ENCODE measurements at places on chromosomes 13 and 19. TPM values are rescaled to one million over a fixed set of nuclear protein-coding genes. Genes with fewer than 3 reads are reported as not detected.

RGL3 gene
- total RNA-seq, result 0.17 TPM

CCDC70 gene
- total RNA-seq, result not detected

FUT1 gene
- total RNA-seq, result 1.7 TPM

KPTN gene
- 6.5 TPM for total RNA-seq

INSL3 gene
- not detected for total RNA-seq

CHERP gene
- 9.7 TPM for total RNA-seq

ICAM4 gene
- not detected for total RNA-seq

LMTK3 gene
- total RNA-seq, result 6.7 TPM

GAMT gene
- total RNA-seq, result 72.0 TPM

CCL25 gene
- not detected for total RNA-seq

DIAPH3 gene
- total RNA-seq, result 3.9 TPM

ZNF547 gene
- total RNA-seq, result 1.6 TPM

DNA sequence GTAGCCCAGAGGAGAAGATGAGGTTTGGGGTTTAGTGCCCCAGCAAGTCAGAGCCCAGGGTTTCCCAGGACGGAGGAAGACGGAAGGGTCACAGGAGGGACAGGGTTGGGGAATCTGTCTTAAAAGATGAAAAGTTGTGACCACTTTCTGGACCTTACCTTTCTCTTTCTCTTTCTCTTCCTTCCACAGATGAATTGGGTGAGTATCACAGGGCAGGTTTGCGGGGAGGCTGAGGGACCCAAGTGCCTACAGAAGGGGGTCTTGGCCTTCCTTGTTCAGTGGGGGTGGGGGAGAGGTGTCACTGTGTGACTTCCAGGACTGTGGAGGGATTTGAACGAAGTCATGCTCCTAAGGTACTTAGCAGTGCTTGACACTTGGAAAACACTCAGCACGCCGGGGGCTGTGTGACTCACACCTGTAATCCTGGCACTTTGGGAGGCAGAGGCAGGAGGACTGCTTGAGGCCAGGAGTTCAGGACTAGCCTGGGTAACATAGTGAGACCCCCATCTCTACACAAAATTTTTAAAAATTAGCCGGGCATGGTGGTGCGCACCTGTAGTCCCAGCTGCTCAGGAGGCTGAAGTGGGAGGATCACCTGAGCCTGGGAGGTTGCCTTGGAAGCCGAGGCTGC lies 8.5 kb downstream of the RELB start:
- no peak for DNase-seq

GRCh38 chr13:111634410-111634809 lies 314.0 kb downstream of the TEX29 start:
- no peak for DNase-seq

- no peak for DNase-seq
These were observed 48.3 kb upstream of the AKAP11 start for GRCh38 chr13:42223681-42224080.

- DNase-seq, result no peak
These were observed 28.7 kb downstream of the CYP4F2 start for GRCh38 chr19:15869109-15869555.

DNA sequence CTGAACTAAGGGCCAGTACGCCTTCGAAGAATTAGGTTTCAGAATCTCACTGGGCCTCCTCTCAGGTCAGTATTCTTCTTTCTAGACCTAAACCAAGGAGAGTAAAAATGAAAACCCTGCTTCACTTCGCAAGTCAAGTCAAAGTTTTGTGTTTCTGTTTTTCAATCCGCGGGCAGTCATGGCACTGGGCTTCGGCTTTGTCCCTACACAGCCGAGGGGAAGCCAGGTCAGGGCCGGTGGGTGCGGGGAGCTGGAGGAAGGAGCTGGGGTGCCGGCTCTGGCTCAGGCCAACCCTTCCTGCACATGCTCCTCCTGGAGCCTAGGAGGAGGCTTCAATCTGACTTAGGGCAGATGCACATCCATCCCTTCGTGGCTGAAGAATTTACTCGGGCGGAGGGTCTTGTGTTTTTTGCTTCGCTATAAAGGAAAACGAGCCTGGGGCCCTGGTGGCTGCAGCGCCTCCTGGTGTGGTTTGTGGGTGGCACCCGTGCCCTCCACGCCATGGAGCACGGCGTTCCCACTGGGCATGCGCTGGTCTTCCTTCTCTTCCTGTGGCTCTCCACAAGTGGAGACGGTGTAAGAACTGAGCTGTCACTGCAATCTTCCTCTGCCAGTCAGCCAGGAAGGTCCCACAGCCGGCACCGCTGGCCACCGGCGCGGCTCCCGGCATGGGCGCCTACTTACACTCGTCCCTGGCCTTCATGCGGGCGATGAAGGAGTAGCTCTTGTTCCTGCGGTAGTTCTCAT lies 22.5 kb downstream of the C19orf44 start:
- DNase-seq, result no peak

GRCh38 chr13:78659450-78659730 lies 435 bp upstream of the OBI1 start:
- DNase-seq, result no peak

- no peak for DNase-seq
These were observed 61.8 kb downstream of the PEX11G start for GRCh38 chr19:7426986-7427385.

DNA sequence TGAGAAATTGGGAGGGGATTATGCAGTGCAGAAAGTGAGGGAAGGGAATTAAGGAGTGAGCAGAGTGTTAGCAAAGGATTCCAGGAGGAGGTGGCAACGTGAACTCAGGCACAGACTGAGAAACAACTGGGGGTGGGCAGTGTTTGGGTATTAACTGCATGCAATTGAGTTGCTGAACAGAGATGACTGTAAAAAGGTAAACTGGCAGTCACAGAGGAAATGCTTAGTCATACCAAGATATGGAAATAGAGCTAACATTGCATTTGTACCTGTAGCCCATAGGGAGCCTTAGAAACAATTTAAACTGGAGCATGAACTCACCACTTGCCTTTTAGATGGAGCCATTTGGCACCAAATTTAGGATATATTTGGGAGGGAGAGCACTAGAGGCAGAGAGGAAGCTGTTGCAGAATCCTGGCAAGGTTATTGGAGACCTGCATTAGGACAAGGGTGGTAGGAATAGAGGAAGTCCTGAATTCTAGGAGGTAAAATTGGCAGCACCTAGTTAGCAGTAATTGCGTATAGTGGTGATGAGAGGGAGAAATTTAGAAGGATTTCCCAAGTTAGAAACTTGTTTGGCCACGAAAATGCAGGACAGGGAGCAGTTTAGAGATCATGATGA lies 100.6 kb upstream of the FRY start:
- DNase-seq, result no peak

DNA sequence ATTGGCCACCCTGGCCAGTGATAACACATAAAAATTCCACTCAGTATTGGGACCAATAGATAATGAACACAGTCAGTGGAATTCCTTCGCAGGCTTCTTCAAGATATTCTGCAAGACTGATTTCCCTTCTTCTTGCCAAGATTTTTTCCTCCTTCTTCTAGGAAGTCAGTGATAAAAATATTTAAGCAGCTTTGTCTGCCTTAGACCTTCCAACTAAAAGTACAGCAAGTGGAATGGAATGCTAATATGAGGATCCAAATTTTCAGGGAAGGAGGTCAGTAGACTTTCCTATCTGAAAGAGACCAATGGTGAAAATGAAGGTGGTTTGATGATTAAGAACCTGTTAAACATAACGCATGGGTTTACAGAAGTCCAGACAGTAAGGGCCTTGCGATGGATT lies 9.6 kb downstream of the STARD13 start:
- DNase-seq, result no peak

DNA sequence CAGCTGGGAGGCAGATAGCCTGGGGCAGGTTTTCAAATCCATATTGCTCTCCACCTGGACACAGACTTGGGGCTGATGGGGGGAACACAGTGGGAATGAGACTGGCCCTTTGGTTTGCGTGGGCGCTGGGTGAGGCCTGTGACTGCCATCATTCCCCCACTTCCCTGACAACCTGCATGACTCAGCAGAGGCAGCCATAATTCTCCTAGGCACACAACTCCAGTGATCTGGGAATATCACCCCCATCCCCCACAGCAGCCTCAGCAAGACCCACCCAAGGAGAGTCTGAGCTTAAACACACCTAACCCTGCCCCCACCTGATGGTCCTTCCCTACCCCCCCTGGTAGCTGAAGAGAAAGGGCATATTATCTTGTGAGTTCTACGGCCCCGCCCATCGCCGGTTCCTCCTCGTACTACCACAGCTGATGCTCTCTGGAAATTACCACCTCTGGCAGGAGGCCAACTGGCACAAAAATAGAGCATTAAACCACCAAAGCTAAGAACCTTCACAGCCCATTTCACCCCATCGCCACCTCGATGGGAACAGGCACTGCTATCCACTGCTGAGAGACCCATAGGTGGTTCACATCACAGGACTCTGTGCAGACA lies 71.0 kb downstream of the RNF17 start:
- no peak for DNase-seq

DNA sequence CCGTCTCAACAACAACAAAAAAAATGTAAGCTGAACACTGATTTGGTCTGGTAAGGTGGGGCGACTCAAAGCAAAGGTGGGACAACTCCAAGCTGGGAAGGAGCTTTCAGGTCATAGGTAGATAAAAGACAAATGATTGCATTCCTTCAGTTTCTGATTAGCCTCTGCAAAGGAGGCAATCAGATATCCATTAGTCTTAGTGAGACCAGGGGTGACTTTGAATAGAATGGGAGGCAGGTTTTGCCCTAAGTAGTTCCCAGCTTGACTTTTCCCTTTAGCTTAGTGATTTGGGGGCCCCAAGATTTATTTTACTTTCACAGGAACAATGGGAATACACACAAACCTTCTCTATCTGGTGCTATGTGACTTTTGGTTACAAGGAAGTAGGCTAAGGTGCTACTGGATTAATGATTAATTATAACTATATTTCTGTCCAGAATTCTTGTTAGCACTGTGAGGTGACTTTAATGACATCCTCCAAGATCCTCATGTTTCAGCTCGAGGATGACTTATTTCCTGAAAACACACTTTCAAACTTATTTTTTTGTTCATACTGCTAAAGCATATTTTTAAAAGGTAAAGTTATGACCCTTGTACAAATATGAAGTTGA lies 10.6 kb upstream of the MTRF1 start:
- DNase-seq, result no peak

DNA sequence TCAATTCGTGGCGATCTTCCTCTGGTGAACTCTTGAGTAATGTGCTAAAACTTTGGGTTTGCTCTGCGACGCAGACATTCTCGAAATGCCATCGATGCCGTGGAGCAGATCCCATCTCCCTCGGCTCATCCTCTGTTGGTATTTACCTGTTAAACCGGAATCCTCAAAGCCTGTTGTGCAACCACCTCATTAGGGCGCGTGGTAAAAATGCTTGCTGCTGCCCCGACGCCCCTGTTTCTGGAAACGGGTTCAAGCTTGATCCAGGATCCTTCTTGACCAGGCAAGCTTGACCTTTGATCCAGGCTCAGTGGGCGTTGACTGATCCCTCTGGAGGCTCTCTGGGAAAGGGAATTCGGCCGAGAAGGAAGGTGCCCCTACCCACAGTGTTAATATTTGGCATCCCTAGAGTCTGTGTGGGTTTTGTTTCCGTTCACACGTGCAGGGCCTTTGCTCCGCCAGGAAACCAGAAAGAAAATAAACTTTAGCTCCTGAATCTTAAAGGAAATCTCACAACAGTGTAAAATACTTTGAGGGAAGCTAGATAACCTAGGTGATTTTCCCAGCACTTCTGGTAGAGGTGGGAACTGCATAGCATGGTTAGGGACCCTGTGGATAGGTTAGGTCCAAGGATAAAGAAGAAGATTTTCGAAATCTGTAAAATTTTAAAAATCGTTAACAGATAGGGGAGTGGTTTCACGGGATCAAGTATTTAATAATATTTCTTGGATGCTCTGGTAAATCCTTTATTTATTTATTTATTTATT lies 1.1 kb downstream of the LSM14A start:
- DNase-seq, result peak; percentile 87

GRCh38 chr13:28014301-28014700 lies 25.8 kb upstream of the URAD start:
- no peak for DNase-seq

DNA sequence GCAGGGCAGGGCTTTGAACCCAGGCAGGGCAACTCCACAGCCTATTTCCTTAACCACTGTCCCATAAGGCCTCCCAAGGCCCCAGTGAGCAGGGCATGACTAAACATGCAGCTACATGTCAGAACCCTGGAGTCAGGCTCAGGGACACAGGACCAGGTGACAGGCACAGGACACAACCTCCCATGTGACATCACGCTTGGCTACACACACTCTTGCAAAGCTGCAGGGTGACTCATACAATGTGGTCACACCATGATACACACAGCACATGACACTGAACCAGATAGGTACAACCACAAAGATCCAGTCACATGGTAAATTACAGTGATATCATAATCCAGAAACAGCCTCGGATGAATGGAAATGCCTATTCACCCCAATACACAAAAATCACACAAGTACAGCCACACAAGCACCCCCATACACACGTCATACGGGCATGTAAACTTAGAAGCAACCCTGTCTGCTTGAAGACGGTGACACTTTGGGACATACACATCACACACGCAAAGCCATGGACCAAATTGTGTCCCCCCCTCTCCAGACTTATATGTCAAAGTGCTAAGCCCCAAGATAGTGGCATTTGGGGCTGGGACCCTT lies 14.5 kb downstream of the KLK4 start:
- no peak for DNase-seq

DNA sequence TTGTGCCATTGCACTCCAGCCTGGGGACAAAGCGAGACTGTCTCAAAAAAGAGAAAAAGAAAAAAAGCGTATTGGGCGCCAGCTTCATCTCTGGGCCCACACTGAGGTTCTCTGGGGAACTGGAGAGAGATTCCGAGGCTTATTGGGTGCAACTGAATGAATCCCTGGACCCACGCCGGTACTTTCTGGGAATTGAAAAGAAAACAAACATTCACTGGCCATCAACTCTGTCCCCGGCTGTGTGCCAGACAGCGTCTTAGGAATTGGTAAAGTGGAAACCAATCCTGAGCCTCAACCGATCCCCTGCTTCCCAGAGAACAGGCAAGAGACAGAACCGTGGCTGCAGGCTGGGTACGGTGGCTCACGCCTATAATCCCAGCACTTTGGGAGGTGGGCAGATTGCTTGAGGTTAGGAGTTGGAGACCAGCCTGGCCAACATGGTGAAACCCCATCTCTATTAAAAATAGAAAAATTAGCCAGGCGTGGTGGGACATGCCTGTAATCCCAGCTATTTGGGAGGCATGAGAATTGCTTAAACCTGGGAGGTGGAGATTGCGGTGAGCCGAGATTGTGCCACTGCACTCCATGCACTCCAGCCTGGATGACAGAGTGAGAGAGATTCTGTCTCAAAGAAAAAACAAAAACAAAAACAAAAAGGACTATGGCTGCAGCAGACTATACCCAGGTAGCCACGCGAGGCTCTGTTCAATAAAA lies 8.6 kb downstream of the ANO8 start:
- DNase-seq, result no peak

GRCh38 chr19:45597425-45598111 lies 4.4 kb downstream of the GPR4 start:
- no peak for DNase-seq

DNA sequence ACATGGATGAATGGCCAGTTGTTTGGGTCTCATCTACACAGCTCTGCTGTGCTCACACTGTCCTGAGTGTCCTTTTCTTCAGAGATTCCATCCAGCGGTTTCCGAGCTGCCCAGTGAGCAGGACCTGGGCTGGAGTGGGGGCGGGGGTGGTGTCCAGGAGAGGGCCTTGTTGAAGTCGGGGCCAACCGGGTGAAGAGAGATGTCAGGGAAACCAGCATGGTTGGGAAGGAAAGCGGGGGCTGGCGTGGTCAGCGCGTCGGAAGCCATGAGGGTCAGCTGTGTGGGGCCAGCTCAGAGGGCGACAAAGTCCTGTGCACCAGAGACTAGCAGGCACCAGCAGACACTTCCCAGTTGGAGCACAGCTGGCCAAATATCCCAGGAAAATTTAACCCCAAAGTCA lies 37.8 kb upstream of the SOX1 start:
- DNase-seq, result no peak

Measured in lower leg skin (tissue), 4 donors.